ENCODE measurements at places on chromosomes 7 and 10.

DNA sequence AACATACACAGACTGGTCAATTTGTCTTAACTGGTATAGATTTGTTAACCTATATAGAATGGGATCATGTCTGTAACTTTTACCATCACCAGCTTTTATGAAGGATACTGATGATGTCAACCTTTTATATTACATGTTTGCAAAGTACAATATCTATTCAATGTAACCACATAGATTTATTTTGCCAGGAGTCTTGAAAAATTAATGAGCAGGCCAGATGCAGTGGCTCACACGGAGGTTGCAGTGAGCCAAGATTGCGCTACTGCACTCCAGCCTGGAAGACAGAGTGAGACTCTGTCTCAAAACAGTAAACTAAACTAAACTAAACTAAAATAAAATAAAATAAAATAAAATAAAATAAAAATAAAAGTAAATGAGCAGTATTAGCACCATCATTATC lies 30.0 kb upstream of the PARD3 start:
- DNase-seq = no peak

GRCh38 chr7:82897500-82897899 lies 265.2 kb downstream of the PCLO start:
- DNase-seq = no peak

DNA sequence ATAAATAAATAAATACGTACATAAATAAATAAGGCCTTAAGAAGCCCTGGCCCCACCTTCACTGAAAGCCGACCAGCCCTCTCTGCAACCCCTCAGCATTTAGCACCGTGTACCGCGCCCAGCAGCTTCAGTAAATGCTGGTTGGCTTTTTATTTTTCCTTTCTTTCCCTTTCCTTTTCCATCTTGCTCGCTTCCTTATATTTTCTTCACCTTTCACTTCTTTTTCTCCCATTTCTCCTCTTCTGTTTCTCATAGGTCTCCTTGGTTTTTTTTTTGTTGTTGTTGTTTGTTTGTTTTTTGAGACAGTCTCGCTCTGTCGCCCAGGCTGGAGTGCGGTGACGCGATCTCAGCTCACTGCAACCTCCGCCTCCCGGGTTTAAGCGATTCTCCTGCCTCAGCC lies 11.2 kb downstream of the ZAN start:
- no peak for DNase-seq

- no peak for DNase-seq
Observed at GRCh38 chr10:111109501-111110242, 32.8 kb downstream of the ADRA2A start.
